ENCODE measurements at places on chromosomes 13 and 19.

DNA sequence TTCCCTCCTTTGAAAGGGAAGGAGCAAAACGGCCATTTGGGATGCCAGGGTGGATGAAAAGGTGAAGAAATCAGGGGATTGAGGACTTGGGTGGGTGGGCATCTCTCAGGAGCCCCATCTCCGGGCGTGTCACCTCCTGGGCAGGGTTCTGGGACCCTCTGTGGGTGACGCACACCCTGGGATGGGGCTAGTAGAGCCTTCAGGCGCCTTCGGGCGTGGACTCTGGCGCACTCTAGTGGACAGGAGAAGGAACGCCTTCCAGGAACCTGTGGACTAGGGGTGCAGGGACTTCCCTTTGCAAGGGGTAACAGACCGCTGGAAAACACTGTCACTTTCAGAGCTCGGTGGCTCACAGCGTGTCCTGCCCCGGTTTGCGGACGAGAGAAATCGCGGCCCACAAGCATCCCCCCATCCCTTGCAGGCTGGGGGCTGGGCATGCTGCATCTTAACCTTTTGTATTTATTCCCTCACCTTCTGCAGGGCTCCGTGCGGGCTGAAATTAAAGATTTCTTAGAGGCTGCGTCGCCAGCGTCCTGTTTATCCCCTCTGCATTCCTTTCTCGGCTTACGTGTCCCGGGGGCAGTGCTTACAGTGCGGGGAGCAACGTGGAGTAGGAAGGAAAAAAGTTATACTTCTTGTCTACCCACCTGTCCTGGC, 15.2 kb upstream of the S1PR4 start:
- peak; percentile 58 for DNase-seq

DNA sequence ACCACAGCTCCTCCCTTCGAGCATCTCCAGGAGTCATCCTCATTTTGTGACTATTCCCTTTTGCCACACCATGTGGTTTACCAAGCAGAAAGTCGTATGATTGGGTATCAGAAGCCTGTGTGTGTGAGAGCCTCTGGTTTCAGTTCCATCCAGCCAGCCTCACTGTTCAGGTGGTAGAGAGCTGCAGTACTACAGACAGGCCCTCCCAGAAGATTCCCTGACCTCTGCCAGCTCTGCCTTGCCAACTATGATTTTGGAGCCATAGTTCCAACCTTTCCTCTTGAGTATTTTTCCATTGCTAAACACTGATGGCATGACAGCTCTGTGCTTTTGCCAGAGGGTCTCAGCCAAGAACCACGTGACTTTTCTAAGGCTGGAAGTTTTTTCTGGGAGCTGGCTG, 82.5 kb downstream of the DHRS12 start:
- DNase-seq: peak; percentile 74

GRCh38 chr13:27024776-27025492, 146.7 kb downstream of the USP12 start:
- no peak for DNase-seq

DNA sequence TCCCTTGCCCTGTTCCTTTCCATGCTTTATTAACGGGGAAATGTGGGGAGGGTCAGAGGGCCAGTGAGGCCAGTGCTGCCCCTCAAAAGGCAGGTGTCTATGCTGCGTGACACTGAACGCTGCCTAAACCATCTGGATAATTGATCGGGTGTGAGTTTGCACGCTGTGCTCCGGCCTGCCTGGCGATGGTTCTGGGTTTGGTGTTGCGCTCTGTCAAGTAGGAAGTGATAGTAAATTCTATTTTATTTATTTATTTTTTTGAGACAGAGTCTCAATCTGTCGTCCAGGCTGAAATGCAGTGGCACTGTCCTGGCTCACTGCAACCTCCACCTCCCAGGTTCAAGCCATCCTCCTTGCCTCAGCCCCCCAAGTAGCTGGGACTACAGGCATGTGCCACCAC, 86.5 kb downstream of the ATP11A start:
- peak; percentile 0 for DNase-seq

- no peak for DNase-seq
Observed at GRCh38 chr13:79802389-79803085, 321.6 kb downstream of the NDFIP2 start.

DNA sequence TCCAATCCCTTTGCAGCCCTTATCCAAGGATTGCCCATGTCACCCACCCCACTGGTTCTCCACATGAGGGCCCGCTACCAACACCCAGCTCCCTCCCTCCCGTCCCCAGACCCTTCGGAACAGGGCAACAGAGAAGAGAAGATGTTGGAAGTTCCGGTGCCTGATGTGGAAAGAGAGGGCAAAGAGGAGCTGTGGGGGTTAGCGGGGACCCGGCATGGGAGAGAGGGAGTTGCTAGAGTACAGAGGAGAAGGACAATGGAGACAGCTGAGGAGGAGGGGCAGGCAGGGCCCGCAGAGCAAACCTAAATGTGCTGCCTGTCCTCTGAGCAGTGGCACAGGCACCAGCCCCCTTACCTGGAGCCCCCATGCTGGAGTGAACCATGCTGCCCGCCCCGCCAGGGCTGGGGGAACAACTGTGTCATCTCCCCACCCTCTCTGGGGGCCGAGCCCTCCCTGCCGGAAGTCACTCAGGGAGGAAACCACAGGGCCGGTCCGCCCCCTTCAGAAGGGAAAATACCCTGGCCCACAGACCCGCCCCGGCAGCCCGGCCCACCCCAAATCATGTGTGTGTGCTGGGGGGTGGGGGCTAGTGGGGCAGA, at the start of gene POU2F2:
Gene POU2F2 (minus strand): TSS at position 417 of the 599 bp plus-strand sequence. CDS start 35 bp downstream, at position 382.
- DNase-seq: no peak

GRCh38 chr13:36715841-36716240, 42.0 kb downstream of the SERTM1 start:
- no peak for DNase-seq

DNA sequence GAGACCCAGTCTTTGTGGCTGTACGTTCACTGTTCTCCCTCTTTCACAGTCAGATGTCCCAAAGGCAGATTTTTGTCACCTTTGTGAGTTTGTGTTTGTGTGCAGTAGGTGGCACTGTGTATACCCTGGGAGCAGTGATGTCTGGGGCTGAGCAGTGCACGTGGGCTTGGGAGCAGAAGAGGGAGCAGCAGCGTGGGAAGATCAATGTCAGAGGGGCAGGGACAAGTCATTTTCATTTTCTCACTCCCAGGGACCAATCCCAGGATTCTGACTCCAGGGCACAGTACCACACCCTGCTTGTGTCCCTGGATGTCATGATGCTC, 2.0 kb upstream of the PSG6 start:
- no peak for DNase-seq

GRCh38 chr13:113534236-113534860, 43.8 kb upstream of the DCUN1D2 start:
- no peak for DNase-seq

- no peak for DNase-seq
Observed at GRCh38 chr19:29083863-29084262, 129.1 kb downstream of the UQCRFS1 start.

DNA sequence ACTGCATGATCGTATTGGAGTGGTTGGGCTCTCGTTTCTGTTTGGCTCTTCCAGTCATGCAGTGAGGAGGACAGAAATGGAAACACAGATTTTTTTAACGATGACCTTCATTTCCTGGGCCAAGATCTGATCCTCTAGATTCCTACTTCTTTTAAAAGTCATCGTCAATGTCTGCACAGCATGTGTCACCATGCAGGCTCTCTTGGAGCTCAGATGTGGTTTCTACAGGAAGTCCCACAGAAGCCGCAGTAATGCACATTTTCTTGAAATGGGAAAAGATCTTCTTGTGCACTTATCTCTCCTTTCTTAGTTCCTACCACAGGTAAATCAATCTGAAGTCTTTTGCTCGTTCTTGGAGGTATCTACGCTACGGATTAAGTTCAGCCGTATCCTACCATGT, 626.9 kb downstream of the EFNB2 start:
- DNase-seq: no peak

DNA sequence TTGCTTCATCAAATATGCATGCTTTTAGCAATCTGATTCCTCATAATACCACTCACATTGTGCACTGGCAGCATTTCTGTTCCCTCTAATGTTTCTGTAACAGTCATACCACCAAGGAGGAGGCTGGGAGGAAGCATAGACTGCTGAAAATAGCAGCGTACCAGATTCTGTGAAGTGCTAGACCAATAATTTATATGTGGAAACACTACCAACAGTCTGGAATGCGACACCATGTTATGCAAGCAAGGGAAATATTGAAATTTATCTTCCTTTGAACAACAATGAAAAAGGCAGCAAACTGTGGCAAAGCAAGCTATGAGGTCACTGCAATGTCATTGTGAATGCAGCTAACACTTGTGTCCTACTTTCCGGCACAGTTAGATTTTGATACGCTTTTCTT, 1388.0 kb downstream of the EFNB2 start:
- DNase-seq: no peak

DNA sequence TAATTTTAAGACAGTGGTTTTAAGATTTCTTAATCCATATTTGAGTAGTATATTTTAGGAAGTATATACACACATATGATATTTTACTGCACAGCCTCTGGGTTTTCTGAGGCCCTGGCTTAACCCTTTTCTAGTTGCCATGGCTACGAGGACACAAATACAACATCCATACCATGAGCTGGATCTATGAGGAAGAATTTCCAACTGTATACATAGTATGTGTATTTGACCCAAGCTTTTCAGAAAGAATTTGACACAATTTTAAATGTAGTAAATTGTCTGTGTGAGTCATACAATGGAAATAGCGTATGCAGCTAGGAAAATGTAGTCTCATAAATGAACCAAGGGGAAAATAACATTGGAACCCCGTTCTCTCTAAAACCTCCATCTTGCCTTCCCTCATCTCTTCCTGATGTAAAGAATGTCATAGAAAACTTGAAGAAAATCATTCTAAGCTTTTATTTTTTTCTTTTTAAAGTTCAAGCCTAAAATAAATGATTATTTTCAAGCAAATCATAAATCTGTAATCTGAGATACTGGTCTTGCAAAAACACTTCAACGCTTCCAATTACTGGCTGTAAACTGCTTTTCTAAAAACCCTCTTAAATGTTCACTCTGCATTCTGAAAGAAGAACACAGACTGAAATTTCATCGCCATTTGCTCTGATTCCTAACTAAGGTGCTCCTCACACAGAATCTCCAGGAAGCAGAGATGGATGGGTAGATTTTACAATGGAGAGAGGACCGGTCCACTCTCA, 172.4 kb downstream of the LACC1 start:
- DNase-seq: peak; percentile 81

GRCh38 chr19:1483131-1483978, 4.3 kb upstream of the C19orf25 start:
- DNase-seq: no peak

DNA sequence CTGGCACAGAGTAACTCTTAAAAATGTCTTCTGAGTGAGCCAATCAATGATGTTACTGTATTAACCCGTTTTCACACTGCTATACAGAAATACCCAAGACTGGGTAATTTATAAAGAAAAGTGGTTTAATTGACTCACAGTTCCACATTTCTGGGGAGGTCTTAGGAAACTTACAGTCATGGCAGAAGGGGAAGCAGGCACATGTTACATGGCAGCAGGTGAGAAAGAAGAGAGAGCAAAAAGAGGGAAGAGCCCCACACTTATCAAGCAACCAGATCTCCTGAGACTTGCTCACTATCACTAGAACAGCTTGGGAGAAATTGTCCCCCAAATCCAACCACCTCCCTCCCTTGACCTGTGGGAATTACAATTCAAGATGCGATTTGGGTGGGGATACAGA, 97.6 kb upstream of the MIR17HG start:
- no peak for DNase-seq

DNA sequence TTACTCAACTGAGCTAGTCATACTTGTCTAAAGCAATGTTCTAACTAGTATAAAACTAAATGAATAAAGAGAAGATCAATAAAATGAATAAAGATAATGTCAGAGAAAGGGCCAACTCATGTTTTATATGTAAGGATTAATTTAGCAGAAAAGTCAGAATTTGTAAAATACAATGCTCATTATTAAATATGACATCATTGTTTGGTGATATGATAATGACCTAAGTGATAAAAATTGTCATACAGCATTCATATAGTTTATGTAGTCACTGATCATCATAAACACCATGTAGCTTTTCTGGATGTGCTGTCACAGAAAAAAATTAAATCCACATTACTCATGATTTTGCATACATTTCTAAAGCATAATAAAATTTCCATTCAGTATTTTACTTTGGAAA, 3.1 kb upstream of the ATXN8OS start:
- DNase-seq: no peak

DNA sequence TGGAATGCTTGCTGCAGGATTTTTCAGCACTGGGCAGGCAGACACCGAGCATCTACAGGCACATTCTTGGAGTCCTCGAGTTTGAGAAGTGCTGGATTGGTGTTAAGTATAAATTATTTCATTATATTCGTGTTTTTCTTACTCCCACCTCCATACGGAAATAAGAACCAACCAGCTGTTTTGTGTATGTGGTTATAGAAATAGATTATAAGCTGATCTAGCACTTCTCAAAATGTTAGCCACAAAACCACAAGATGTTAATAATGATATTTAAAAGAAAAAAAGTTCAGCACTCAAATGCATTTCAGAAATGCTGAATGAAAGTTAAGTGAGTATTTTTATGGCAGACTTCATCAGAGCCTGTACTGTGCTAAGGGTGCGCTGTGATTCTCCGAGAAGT, 24.0 kb upstream of the TEX29 start:
- no peak for DNase-seq

DNA sequence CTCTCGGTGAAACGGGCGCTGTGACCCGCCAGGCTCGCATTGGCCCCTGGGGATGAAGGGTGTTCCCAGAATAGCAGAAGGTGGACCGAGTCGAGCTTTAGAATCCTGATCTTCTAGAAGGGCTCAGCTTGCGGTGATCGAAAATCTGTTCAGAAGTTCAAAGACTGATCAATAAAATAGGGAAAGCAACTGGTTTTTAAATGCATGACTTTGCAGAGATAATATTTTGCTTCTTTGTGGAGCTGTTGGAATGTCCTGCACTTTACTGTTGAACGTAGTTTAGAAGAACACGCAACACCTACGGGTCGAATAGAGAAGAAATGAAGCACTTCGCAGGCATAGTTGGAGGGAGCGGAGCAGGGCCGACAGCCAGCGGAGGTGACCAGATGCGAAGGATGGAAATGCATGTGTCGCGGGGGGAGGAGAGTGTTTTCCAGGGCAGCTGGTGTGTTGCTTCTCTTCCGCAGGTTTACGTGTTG, 766 bp downstream of the CEBPG start:
- DNase-seq: peak; percentile 36

GRCh38 chr13:95335667-95336066, 34.4 kb upstream of the ABCC4 start:
- no peak for DNase-seq

DNA sequence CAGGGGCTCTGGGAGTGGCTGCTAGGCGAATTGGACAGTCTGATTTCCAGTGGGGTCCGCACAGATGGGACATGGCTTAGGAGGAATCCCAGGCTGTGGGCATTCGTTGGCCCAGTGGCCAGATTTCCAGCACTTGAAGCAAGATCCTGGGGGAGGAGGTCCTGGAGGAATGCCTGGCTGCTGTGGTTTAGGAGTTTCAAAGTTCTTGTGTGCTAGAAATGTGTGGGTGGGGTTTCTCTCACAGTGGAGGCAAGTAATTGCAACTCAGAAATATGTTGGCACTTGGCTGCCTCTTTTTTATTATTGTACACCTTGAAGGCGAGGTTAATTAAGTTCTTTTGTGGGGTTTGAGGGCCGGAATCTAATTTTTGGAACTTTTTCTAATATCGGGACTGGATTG, 17.1 kb downstream of the IGFL3 start:
- DNase-seq: no peak
